ENCODE measurements at places on chromosomes 13 and 19. TPM values are rescaled to one million over a fixed set of nuclear protein-coding genes. Genes with fewer than 3 reads are reported as not detected.

TEX26 gene
- polyA plus RNA-seq, result not detected

SMIM44 gene
- not detected for polyA plus RNA-seq

NLRP4 gene
- polyA plus RNA-seq, result 0.84 TPM

SIGLEC6 gene
- polyA plus RNA-seq, result 0.72 TPM

KIR3DL2 gene
- polyA plus RNA-seq, result 0.25 TPM

NCAN gene
- polyA plus RNA-seq, result not detected

LEUTX gene
- not detected for polyA plus RNA-seq

PTGER1 gene
- polyA plus RNA-seq, result not detected

CEBPA gene
- polyA plus RNA-seq, result 0.48 TPM

KIR3DL1 gene
- polyA plus RNA-seq, result not detected

GRCh38 chr19:39970425-39970674 lies 615 bp upstream of the PSMC4 start:
- DNase-seq, result no peak

DNA sequence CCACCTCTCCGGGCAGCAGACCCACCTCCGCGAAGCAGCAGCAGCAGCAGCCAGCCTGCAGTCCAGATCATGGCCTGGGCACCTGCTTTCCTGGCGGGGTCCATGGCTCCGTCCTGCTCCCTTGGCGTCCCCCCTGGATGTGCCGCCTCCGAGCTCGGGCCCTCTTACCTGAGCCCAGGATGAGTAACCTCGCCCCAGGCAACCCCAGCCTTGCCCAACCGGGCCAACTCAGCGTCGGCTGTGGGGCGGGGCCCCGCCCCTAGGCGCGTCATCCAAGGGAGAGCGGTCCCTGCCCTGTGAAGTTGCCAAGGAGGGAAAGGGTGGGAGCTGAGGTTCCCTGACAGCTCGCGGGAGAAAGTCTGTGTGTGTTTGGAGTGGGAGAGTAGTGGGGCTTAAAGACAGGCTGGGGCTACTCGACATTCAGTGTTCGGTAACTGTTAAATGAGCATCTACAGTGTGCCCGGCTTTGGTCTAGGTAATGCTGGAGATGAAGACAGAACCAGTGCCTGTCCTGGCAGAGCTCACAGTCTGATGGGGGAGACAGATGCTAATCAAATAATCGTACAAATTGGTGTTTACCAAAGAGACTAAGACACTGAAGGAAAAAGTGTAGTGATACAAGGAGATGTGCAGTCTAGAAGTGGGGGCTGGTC lies at the start of gene LYPD3:
Gene LYPD3, minus strand, starts transcription at position 141 of the 653 bp plus-strand sequence. Its CDS starts 37 bp downstream, at position 104.
- DNase-seq, result no peak

DNA sequence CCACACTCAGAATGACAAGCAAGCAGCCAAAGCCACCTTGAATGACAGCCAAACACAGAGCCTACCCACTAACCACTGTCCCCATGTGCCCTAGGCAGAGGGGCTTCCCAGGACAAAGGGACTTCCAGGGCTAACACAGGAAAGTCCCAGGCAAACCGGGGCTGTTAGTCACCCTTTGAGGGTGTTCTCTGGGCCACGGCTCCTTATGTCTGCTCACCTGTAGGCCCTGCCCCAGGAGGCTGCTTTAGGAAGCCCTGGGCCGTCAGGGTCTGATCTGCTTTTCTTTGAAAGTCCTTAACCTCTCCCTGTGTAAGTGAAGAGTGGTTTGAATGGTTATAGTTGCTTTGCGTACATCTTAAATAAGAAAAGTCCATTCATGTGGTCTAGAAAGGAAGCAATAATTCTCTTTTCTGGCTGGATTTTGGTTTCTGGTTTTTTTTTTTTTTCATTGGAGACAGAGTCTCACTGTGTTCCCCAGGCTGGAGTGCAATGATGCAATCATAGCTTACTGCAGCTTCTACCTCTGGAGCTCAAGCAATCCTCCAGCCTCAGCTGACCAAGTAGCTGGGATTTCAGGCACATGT lies 161.4 kb downstream of the EFNB2 start:
- DNase-seq, result no peak

- DNase-seq, result no peak
Measured at GRCh38 chr19:2425622-2426581, 1.5 kb downstream of the TIMM13 start.

- DNase-seq, result no peak
Measured at GRCh38 chr19:4376991-4377781, 23.2 kb downstream of the SH3GL1 start.

DNA sequence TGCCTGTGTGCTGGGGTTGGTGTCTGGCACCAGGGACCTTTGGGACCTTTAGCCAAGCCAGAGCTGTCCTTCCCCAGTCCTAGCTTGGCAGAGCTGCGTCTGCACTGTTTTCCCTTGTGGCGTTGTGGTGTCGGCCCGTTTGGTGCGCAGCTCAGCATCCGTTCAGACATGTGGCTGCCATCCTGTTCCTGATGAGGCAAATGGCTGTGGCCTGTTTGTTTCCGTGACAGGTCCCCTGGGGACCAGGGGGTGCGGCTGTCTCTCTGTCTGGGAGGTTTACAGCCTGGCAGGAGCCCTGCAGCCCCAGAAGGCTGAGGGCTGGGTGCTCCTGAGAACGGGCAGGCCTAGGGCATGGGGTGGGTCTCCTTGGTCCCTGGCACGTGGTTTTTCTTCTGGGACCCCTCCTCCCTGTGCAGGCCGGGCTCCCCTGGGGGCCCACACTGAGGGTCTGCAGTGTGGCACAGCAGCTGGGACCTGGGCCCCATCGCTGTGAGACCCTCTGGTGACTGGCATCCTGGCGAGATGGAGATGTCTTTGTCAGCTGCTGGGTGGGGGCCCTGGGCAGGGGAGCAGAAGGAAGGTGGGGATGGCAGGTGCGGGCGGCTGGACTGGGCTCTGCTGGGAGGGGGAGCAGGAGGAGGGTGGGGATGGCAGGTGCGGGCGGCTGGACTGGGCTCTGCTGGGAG lies 4.0 kb downstream of the SPPL2B start:
- DNase-seq, result peak; percentile 96

- no peak for DNase-seq
Measured at GRCh38 chr19:24141612-24142011, 54.6 kb downstream of the ZNF254 start.

DNA sequence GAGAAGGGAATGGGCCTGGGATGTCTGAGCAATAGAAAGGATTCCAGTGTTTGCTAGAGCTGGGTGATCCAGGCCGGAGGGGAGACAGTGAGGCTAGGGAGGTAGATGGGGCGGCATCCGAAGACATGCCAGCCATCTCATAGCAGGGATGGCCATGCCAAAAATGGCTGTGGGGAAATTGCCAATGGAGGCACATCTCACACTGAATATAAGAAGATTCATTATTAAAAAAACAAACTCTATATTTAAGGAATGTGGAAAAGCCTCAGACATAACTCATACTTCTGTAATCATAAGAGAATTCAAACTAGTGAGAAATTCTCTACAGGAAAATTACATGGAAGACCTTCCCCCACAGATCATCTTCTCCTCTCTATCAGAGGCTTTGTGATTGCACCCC lies 289.2 kb downstream of the FGF9 start:
- no peak for DNase-seq

DNA sequence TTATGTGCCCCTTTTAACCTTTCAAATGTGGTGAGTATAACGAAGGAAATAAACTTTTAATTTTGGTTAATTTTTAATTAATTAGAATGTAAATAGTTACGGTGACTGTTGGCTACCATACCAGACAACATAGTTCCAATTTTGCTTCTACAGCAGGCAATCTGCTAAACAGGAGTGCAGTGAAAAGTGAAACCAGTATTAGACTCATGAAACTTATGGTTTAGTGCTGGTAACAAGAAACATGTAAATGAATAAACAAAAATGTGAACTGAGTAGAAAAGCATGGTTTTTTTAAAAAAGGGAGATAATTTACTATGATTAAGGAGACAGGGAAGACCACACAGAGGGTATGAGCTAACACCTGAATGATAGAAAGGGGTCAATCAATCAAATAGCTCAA lies 478.4 kb downstream of the PCDH9 start:
- no peak for DNase-seq

DNA sequence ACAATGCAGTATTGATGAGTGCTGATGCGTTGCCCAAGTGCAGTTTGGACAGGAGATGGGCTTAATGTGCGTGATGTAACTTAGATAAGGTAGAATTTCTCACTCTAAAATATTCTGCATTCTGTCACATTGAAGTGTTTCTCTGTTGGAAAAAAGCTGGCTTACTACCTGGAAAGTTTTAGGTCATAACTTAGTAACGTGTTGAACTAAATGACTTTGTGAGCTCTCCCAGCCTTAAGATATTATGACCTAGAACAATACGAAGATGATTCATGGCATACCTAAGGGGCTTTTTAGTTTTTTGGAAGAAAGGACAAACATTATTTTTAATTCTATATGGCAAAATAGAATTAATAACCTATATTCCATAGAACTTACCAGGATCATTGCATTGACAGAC lies 9.0 kb downstream of the UFM1 start:
- no peak for DNase-seq

- no peak for DNase-seq
Measured at GRCh38 chr13:92769046-92769445, 457.6 kb upstream of the GPC6 start.

DNA sequence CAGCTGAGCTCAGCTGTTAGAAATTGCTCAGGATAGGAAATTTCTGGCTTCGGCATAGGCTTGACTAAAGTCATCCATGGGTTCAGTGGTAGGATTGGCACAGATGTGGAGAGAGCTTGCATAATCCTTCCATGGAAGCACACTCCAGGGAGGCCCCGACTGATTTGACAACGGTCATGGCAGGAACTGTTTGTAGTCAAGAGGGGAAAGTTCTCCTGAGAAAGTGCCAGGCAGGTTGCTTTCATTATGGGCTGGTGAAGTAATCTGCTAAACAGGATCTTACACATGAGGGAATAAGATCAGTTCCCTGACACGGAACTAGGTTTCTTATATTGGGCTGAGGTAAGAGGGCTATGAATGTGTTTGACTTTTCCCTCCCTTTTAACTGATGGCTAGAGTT lies 120.1 kb downstream of the RGCC start:
- no peak for DNase-seq

DNA sequence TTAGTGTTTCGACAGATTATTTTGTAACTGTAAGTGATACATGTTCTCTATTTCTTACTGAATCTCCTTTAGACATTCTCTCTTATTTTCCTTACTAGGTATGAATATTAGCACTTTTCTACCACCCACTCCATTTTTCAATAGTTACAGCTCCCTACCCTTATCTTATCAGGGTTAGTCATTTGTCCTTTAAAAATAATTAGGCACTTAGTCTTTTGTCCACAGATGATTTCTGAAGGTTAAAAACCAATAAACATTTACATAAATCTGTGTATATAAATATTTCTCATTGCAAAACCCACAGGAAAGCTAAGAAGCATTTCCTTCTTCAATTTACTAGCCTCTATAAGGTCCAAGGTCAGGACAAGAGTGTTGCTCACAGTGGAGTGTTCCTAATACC lies 624.1 kb upstream of the MIR17HG start:
- DNase-seq, result no peak

GRCh38 chr13:50451609-50452008 lies 391.9 kb downstream of the DLEU7 start:
- no peak for DNase-seq

- DNase-seq, result no peak
Measured at GRCh38 chr13:86976521-86977324, 694.4 kb upstream of the SLITRK5 start.

DNA sequence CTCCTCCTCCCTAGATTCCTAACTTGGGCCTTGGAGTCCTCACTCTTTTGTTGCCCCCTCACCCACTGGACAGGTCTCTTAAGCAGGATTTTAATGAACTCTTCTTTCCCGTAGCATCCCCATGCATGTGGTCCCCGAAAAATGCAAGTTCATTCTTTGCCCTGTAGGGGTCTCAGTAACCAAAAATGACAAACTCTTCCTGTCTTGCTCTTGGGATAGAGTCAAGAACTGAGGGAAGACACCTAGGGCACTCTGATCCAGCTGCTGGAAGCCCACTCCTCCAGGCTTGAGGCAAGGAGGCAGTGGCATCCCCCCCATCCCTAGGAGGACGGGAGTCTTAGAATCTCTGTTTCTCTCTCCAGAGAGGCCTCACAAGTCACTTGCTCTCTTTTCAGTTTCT lies 987.0 kb downstream of the DIAPH3 start:
- no peak for DNase-seq

DNA sequence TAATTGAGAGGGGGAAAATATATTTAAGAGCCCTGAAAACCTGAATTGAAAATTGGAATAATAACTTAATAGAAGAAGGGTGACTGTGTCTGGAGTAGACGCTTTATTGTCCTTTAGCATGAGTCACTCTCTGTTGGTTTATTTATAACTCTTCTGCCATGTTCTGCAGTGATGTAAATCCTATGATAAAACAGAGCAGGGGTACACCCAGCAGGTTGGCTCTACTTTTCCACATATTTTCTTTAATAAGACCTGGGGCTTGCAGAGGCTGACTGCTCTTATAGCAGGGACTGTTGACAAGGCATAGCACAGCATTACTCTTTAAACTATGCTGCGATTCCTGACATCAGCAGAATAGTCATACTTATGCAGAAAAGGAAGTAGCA lies 389.9 kb upstream of the PCDH9 start:
- no peak for DNase-seq

DNA sequence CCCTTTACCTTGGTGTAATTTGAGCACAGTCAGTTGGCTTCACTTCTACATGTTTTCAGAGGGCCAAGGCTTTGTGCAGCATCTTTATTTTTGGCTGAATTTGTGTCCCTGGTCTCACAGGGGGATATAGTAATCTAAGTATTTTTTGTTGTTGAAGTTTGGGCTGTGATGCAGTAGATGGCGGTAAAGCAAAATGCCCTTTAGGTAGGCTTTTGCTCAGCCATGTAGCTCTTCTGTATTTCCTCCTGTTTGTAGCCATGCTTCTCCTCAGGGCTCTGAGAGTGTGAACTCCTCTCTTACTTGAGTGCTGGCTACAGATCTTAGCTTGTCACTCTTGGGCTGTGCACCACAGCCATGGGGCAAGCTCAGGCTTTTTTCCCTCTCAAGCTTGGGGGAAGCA lies 328.6 kb downstream of the SLITRK5 start:
- DNase-seq, result no peak

GRCh38 chr13:28540612-28541011 lies 45.7 kb upstream of the FLT1 start:
- no peak for DNase-seq

DNA sequence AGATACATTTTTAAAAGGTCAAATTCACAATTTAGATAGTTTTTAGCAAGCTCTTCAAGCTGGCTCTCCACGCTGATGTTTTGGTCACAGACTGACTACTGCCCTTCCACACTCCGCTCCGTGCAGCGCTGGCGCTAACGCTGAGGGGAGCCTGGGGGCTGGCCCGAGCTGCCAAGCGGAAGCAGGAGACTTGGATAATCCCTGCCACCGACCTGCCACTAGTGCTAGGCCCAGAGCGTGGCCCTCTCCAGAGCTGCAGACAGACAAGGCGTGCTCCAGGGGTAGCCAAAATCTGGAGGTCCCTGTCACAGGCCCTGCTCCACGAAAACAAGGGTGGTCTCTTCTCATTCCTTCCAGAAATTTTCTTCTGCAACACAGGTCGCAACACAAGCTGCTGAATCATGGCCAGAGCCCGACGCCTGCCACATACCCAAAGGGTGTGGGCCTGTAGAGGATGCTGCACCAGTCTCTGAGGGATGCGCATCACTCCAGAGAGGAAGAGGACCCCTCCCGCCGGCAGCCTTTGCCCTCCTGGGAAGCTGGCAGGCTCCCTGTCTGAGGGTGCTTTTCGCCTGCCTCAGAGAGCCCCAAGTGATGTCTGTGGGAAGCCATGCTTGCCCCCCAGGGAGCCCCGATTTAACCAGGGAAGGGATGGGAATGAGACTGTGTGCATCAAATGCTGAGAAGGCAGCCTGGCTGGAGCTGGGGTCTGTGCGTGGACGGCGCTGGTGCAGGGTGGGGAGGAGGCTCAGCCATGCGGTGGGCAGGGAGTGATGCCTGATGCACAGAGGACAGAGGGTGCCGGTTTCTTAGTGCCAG lies 21.6 kb downstream of the CAPS start:
- no peak for DNase-seq

GRCh38 chr13:99955747-99956472 lies 15.7 kb downstream of the ZIC5 start:
- no peak for DNase-seq

Data from naive B cell (primary cell).